CD4-positive, alpha-beta T cell treated with Interleukin-10 for 1 hour (primary cell): ENCODE measurements at places on chromosomes 1 and 21.

DNA sequence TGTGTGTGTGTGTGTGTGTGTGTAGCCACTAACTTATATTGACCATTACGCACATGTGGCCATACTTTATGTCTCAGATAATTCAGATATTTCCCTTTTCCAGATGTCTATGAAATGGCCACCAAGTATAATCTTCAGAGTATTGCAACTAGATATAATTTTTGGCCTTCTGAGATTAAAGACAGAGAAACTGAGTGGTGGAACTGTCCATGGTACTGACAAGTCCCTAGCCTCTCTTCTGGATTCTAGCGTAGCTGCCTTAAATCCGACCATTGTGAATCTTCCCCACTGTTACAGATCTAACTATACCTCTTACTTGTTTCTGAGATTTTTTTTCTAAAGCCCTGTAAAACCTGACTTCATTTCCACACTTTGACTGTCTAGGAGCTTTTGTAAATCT lies 100.0 kb upstream of the SERTAD4 start:
- DNase-seq: no peak

GRCh38 chr1:38141483-38141882 lies 94.9 kb upstream of the POU3F1 start:
- no peak for DNase-seq

GRCh38 chr1:51610637-51611036 lies 6.3 kb upstream of the OSBPL9 start:
- no peak for DNase-seq

DNA sequence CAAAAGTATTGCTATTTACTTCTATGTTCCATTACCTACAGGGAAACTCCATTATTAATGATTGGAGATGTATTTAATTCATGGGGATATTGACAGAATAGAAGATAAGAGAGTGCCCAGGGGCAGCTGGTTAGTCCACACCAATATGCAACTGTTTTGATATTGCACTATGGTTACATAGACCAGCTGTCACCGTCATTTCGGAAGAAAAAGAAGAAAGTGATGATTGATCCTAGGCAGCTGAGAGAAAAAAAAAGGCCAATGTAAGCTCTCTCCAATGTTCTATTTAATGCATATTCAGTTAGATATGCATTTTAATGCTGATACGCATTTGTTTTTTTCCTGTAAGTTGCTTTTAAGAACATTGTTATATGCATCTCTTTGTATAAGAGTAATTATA lies 1367.2 kb downstream of the KCNT2 start:
- DNase-seq: no peak

DNA sequence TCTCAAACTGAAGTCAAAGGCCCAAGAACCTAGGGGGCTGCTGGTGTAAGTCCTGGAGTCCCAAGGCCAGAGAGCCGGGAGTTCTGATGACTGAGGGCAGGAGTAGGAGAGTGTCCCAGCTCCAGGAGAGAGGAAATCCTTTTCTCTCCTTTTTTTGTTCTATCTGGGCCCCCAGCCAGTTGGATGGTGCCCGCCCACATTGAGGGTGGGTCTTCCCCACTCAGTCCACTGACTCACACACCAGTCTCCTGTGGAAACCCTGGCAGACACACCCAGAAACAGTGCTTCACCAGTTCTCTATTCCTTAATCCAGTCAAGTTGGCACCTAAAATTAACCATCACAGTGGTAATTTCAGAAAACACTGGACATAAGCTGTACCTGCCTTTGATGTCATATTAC lies 12.7 kb upstream of the WDR26 start:
- DNase-seq: no peak

- no peak for DNase-seq
These were observed 400.0 kb upstream of the PKN2 start for GRCh38 chr1:88284066-88284465.

DNA sequence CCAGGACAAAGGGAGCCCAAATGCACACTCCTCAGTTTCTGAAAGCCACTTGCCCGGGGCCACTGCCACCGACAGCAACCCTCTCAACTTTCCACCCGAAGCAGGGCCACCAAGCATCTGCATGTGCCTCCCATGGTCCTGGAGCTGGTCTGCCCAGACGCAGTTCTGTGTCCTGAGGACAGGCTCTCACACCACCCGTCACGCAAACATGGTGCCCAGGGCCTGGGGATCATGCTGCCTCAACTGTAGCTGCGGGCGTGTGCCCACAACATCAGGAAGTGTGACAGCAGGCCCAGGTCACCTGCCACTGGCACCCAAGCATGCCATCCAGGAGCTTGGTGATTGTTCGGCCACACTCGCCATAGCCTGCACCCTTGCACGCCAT lies 14.4 kb downstream of the GBP1 start:
- no peak for DNase-seq

- no peak for DNase-seq
These were observed 17.3 kb upstream of the ABCG1 start for GRCh38 chr21:42201615-42202161.

- peak; percentile 19 for DNase-seq
These were observed 22.8 kb upstream of the CDK18 start for GRCh38 chr1:205481629-205482151.

DNA sequence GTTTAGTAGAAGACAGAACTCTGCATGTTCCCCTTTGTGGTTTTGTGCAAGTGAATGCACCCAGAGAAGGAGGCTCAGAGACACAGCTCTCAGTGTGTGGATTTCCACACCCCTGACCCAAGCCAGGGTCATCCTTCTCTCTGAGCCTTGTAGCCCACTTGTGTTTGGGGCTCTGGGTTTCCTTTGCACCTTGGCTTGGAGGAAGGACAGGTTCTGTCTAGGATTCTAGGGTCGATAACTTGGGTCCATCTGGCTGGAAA lies 27.2 kb downstream of the MYOG start:
- no peak for DNase-seq

DNA sequence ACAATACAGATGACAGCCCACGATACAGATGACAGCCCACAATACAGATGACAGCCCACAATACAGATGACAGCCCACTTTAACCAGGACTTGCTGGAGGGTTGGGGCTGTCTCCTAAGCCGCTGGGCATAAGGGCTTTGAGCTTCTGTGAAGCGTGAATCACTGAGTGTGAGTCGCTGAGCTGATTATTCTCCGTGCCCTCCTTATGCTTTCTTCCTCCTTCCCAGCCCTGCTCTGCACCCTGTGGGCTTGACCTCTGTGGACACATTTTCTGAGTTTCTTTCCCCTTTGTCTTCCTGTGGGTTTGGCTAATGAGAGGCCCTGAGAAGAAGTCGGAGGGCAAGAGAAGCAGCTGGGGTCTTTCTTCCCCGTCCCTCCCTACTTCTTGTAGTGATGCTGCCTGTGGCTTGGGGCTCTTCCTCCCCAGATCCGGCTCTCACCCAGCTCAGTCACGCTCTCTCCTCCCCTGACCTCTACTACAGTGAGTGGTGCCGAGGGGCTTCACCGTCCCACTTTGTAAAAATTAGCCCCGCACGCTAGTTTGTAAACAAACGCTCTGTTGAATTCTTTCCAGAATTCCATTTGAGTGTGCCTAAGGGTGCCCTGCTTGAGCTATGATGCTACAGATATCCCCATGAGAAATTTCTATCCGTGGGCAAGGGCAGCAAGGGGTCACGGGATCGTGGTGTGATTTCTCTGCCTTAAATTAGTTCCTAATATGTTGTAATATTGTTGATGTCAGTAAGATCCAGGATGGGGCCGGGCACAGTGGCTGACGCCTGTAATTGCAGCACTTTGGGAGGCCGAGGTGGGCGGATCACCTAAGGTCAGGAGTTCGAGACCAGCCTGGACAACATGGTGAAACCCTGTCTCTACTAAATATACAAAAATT lies 46.4 kb upstream of the SOD1 start:
- no peak for DNase-seq

- no peak for DNase-seq
These were observed 145.8 kb upstream of the ETS2 start for GRCh38 chr21:38659936-38660332.
